AG08395 (cell line): ENCODE measurements at places on chromosomes 12 and 14.
A peak's percentile ranks its signal among the peaks of the same experiment; 100 is the strongest.

DNA sequence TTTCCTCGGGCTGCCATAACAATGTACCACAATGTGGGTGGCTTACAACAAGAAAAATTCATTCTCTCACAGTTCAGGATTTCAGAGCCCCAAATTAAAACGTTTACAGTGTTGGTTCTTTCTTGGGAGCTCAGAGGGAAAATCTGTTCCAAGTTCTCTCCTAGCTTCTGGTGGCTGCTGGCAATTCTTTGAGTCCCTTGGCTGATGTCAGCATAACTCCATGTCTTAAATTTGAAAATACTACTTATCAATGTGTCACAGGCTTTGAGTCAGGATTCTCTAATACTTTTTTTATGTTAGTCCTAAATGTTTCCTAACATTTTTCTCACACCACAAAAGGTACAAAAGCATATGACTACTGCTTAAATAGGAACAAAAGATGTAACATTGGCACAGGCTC is 198.4 kb upstream of the ATXN7L3B start:
- no peak for DNase-seq

DNA sequence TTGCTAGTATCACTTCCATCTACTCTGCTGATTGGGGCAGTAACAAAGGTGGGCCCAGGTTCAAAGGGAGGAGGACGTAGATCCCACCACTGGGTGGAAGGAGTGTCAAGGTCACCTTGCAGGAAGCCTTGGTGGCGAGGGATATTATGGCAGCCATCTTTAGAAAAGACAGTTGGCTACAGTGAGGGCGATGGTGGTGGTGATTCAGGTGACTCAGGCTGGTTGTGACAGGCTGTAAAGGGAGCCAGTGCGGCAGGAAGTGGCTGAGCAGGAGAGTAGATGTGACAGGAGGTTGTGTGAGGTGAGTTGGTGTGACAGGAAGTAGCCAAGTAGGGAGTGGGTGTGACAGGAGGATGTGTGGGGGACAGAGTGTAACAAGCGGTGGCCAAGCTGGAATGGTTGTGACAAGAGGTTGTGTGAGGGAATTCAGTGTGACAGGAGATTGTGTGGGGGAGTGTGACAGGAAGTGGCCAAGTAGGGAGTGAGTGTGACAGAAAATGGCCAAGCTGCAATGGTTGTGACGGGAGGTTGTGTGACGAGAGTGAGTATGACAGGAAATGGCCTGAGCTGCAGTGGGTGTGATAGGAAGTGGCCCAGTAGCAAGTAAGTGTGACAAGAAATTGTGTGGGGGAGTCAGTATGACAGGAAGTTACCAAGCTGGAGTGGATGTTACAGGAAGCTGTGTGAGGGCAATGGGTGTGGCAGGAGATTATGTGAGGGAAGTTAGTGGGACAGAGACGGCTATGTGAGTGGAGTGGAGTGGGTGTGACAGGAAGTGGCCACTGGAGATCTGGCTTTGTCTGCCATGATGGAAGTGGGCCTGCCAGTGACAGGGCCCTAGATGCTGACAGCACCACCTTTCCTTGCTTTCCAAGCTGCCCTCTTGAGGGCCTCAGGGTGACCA is 136.5 kb upstream of the MYL2 start:
- no peak for DNase-seq

DNA sequence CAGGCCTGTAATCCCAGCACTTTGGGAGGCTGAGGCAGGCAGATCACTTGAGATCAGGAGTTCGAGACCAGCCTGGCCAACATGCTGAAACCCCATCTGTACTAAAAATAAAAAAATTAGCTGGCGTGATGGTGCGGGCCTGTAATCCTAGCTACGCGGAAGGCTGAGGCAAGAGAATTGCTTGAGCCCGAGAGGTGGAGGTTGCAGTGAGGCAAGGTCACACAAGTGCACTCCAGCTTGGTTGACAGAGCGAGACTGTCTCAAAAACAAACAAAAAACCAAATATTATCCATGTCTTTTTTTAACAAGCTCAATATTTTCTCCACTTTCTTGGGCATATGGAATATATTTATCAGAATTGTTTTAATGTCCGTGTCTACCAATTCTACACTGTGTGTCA is 89.6 kb downstream of the LMNTD1 start:
- no peak for DNase-seq

DNA sequence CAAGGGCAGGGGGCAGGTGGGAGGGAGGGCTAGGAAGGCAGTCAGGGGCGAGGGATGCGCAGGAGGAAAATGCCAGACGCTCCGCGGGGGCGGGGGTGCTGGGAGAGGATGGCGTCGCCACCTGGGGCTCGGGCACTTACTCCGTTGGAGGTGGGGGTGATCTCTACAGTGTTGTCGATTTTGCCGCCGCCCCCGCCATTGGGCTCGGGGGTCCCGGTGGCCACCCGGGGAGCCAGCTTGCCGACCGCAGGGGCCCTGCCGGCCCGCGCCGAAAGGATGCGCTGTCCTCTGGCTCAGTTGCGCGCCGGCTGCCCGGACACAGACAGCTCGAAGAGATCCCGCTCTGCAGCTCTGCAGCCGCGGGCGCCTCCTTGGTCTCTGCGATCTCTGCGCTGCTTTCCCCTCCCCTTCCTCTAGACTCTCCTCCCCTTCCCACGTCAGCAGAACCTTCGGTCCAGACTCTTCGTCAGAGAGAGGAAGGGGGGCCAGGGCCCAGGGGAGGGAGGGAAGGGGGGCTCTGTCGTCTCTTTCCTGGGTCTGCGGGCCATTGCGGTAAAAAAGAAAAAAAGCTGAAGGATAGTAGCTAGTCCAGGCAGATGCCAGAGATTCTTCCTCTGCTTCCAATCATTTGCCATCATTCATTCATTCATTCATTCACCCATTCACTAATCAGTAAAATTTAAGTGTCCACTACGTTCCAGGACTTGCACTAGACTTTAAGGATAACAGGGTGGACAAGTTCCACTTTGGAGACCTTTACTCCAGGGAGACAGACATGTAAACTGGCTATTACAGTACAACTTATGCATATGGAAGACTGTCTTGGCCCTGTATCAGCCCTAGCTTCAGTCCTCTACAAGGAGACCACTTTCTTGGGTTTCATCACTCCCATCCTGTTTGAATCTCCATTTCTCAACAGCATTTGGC is at the start of gene SLC22A17:
TSS of gene SLC22A17 (minus strand) at position 382 of the 927 bp plus-strand sequence.
- peak; percentile 94 for DNase-seq

DNA sequence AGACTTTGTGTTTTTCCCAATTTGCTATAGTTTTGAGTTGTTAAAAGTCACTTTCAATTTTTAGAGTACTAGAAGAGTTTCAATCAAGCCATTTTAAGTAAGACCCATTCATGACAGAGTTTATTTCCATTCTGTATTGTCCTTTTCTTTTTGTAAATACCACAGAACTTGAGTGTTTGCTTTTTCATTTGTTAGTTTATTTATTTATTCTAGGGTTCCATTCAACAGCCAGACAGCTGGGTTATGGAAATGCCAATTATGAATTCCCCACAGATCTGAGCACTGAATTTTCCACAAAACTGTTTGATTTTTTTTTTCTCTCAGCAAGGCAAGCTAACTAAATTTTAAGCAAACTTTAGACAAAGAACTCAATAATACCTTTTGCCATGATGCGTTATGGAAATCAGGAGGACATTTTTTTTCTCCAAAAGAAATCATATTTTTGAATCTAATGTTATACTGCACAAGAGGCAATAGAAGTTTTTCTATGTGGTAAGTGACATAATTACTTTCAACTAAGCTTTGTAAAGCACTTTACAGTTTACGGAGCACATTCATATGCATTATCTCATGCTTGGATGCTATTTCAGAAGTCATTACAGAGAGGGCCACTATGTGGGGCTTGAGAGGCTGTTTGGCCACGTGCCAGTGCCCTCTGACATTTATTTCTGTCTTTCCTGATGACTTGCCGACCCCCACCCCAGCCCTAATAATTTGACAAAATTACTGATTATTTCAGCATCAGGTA is 181.5 kb downstream of the VRK1 start:
- DNase-seq: no peak

DNA sequence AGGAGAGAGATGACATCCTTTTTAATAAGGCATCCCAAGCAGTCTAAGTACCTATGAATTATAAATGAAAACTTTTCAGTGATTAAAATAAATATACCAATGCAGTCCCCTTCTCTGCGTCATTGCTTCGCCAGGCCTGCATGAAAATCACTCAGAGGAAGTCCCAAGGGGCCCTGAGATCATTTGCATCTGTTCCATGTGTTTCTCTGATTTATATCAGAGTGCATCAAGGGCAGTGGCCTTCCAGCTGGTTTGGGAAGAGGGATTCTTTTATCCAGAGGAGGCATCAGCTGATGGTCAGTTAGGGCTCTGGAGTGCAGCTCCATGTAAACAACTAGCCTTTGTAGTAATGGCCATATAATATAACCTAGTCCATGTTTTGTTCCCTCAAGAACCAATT is 210.1 kb downstream of the RGS6 start:
- DNase-seq: no peak

GRCh38 chr14:92702441-92702918 is 45.9 kb downstream of the LGMN start:
- DNase-seq: no peak

- no peak for DNase-seq
These were observed 196.7 kb upstream of the PELI2 start for GRCh38 chr14:55921511-55921910.

DNA sequence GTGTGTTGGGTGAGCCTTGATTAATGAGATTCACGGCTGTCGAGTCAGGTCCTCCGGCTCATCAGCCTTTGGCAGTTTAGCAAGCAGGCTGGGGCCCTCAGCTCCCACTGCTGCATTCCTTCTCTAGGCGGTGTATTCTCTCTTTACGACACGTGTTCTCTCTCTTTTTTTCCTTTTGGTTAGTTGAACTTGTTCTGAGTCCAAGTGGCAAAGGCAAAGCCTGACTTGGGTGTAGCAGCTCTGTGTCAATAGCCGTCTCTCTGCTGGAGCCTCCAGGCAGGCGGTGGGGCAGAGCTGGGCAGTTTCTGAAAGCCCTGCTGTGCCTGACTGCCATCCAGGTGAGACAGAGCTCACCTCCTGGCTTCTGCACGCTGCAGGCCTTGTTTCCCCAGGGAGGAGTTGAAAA is 46.6 kb downstream of the SUSD6 start:
- no peak for DNase-seq

GRCh38 chr14:96273629-96274028 is 17.6 kb downstream of the BDKRB1 start:
- no peak for DNase-seq

DNA sequence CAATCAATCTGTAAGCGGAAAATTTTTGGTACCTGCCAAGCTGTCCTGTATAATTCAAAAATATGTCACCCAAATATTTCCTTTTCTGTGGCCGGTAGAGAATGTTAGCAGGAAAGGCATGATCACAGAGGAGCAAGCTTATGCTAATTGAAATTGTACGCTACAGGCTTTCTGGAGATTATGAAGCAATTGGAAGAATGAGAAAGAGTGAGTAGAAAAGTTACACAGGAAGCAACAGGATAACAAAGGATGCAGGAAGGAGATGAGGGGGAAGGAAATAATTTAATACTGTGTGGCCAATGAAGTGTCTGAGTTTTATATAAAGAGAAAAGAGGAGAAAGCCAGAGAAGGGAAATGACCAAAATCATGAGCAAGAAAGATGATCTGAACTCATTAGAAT is 627.2 kb upstream of the STXBP6 start:
- no peak for DNase-seq

DNA sequence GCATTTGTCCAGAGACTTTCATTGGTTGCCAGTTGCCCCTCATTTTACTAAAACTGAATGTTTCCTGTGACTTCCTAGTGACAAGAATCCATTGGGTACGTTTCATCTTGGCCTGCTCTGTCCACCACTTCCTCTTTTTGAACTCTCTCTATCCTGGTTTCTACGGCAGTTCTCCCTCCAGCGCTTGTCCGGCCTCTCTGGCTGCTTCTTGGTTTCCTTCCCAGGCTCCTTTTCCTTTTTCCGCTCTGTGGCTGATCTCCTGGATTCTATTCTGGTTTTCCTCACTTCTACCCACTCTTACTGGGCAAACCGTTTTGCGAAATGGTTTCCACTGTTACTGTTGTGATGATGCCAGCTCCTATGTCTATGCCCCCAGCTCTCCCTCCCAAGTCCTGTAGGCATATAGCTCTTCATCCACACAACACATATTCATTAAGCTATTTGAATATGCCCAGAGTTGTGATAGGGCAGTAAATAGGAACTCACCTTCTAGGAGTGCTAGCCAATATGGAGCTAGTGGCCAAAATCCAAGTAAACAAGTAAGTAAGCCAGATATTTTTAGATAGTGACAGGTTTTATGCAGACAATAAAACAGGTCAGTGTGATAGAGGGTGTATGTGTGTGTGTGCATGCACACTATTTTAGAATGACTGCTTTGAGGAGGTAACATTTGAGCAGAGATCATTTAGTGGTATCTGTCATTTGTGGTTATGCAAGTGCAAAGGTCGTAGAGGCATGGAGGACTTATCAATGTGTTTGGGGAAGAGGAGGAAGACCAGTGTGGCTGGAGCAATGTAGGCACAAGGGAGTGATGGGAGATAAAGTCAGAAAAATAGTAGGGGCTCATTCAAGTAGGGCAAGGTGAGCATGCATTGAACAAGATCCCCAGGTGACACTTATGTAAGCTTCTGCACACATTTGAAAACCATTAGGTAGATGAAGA is 27.9 kb upstream of the CTDSP2 start:
- no peak for DNase-seq

DNA sequence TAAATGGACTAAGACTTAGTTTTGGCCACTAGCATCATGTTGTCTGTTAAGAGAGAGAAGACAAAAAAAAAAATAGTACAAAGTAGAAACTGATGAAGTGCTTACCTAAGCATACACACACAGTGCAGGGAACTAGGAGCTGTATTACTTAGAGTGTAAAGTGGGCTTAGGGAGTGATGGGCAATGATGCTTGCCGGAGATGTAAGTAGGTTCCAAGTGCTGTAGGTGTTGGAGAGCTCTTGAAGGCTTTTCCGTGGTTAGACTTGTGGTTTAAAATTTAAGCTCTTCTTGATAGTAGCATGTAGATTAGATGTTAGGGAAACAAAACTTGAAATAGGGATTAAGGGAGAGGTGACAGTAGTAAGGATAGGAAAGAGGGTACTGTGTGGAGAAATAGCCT is 34.7 kb downstream of the MIA2 start:
- no peak for DNase-seq

GRCh38 chr12:130826151-130826801 is 12.8 kb downstream of the STX2 start:
- peak; percentile 69 for DNase-seq

DNA sequence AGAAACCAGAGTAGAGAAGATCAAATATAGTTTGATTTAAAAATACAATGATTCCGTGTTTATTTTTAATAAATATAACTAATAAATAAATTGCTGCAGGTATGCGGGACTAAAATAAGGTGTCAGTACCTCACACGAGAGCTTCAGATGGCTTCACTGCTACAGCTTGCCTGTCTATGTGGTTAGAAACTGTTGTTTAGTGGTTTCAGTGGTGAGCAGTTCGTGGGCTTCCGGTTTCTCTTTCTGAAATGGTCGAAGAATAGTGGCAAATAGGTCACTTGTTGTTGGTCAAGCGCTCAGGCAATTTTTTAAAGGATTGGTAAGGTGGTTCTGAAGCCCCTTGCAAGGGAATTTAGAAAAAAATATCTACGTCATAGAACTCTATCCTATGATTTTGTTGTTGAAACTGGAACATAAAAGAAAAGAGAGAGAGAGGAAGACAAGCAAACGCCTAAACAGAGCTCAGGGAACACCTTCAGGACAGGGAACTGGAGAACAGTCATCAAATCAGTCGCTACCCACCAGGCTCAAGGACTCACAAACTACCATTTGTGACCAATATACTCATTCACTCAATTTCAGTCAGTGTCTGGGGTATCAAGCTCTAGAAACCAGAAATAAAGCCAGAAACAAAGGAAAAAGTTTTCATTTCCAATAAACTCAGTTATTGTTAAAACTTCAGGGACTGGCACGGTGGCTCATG is 31.3 kb downstream of the GABARAPL1 start:
- DNase-seq: no peak
